ENCODE measurements at places on chromosomes 11 and 22.

DNA sequence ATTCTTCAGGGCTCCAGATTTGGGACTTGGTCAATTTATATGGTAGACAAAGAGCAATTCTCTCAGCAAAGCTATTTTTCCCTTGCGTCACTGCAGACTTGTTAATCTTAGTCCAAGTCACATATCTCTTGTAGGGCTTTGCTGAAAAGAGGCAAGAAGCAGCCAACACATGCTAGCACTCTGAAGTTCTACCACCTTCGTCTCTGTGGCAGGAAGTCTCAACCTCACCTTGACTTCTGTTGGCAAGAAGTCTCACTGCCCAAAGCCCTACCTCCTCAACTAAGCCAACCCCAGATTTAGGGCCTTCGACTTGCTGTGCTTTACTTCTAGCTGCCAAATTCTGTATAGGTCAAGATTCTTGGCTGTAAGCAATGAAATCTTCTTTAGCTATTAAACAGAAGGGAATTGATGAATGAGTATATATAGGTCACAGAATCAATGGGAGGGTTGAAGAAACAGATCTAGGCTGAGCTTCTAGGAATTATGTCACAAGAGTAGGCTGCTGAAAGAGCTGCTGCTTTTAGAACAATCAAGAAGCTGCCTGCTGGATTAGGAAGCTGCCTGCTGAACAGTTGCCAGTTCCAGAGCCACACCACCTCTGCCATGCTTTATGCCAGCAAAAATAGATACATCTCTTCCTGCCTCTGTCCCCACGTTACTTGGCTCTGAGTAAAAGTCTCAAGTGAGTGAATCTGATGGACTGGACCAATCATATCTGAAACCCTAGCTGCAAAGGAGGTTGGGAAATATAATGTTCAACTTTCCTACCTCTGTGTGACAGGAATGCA is 17.6 kb upstream of the NCR3LG1 start:
- no peak for DNase-seq

- DNase-seq: no peak
These were observed at the start of gene OSBP2 for GRCh38 chr22:30694640-30695350. OSBP2 (plus strand) TSS chr22:30694874; CDS start chr22:30694910, 36 bp downstream.

GRCh38 chr11:102926517-102926916 is 29.0 kb downstream of the MMP13 start:
- DNase-seq: no peak

- DNase-seq: no peak
These were observed 15.9 kb downstream of the SLCO2B1 start for GRCh38 chr11:75166791-75167190.

DNA sequence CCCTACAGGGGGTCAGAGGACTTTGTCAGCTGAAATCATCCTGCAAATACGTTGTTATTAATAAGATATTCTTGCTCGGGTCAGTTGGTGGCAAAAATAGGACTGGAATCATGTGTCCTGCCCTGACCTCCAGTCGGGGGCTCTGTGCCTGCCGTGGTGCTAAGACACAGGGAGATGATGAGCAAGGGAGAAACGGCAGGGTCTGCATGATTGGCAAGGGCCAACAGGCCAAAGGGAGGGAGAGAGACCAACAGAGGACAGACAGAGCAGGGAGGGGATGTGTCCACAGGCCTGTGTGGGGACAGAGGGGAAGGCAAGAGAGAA is 10.4 kb upstream of the TSKU start:
- no peak for DNase-seq

- DNase-seq: no peak
These were observed 48.8 kb downstream of the GDPD4 start for GRCh38 chr11:77252555-77253270.

DNA sequence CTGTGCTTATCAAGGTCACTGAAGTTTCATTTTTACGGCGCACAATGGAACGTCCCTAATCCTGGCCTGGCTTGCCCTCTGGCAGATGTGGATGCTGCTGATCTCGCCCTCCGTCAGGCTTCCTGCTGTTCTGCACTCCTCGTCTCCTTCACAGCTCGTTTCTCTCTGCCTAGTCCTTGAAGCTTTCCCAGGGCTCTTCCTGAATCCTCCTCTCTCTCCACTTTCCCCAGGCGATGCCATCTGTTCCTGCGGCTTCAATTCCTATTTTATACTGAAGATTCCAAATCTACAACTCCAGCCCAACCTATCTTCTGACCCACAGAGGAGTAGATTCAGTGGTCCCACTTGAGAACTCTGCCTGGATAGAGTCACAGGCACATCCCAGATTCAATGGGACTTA is 14.2 kb downstream of the SLC22A8 start:
- DNase-seq: no peak

- DNase-seq: no peak
These were observed 21.2 kb downstream of the PDE2A start for GRCh38 chr11:72652873-72653630.

GRCh38 chr22:27719535-27720227 is 81.9 kb downstream of the MN1 start:
- DNase-seq: no peak

DNA sequence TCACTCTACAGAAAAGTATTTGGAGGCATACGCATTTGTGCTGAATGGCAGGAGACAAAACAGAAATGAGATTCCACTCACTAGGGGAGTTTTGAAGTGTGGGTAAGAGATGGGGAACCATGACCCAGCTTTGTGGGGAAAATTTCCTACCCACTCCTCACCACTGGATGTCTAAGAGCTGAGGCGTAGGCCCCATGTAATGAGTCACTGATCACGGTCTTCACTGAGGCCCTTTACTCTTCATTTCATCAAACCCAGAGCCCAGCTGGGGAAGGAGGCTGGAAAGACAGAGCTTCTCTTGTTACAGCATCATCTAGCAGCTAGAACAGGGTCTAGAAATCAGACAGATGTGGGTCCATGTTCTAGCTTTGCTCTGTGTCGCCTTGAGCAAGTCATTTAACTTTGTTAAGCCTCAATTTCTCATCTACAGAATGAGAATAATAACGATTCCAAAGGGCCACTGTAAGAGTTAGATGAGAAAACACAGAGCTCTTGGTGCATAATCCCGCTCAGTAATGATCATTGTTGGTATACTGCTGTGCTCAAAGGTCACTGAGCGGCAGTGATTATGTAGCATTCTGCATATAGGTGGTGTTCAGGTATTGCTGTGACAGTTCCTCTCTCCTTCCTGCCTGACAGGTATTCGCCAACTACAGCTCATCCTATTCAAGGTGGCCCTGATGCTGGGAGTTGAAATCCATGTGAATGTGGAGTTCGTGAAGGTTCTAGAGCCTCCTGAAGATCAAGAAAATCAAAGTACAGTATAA is 97.2 kb downstream of the MICAL2 start:
- DNase-seq: no peak

- DNase-seq: no peak
These were observed 8.2 kb downstream of the AP1B1 start for GRCh38 chr22:29380032-29380781.

DNA sequence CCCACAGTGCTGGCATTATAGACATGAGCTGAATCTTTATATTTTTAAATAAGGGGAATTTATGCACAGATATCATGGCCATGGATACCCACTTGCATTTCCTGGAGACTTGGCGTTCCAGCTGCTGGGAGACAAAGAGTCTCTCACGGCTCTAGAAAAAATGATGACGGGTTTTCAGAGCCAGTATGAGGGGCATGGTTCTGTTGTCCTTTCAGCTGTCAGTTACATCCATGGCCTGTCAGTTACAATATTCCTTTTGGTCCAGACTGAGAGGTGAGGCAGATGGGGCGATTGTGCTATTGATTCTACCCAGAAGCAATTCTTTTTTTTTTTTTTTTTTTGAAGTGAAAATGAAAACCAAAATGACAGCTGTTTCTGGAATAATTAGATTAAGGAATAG is 29.7 kb downstream of the USH1C start:
- no peak for DNase-seq

DNA sequence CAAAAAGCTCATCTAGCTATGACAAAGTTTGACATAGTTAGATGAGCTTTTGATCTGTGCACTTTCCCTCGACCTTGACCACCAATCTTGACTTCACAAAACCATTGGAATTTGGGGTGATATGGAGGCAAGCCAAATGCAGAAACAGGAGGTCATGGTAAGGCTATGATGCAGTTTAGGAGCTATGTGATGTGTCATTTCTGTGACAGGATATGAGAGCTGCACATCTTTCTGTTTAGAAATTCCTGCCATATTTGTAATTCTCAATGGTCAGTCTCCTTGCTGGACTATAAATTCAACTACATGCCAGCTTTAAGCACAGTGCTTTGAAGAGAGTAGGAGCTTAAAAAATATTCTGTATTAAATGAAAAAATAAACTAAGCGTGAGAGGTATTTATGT is 12.9 kb downstream of the OR51B6 start:
- no peak for DNase-seq

DNA sequence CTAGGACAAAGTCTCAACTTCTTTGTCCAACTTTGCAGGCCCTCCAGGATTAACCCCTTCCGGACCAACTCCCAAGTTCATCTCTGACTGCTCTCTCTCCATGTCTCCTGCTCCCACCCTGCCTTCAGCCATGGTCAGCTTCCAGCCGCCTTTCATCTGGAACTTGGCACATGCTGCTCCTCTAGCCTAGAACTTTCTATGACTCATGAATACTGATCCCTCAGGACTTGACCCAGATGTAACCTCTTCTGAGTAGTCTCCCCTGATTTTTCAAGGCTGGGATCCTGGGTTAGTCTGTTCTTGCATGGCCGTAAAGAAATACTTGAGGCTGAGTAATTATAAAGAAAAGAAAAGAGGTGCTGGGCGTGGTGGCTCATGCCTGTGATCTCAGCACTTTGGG is 5.2 kb upstream of the SLC15A3 start:
- no peak for DNase-seq

GRCh38 chr11:55701429-55701828 is 39.4 kb downstream of the OR4C6 start:
- DNase-seq: no peak

DNA sequence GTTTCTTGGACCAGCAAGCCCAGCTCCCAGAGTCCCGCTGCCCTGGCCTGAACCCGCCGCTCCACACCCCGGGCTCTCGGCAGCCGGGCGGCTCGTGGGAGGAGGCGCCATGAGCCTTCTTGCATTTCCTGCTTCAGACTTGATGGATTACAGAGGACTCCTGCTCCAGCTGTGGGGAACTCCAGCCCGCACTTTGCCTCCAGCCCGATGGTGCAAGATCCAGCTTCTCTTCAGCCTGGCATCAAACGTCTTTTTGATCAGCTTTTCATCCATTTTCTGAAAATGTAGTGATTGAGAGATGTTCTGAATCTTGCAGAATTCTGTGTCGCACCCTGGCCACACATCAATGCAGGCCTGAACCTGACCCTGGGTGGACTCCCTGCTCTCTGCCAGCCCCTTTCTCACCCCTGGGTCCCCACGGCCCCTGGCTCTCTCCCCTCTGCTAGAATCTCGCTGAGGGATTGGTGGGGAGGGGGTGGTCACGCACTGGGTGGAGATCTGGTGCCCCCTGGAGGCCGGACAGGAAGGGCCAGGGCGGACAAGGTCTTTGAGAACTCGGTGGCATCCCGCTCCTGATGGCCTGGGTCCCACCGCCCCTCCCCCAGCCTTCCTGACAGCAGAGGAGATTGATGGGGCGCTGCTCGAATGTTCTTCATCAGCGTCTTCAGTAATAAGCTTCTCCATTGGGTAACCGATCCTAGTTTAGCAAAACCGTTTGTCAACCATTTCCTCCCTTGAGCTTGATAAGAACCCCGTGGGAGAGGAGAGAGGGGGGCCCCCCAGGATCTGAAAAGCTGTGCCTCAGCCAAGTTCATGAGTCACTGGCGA is 12.1 kb upstream of the NFAM1 start:
- DNase-seq: no peak

GRCh38 chr11:45920531-45921477 is 1.7 kb upstream of the LARGE2 start:
- no peak for DNase-seq

DNA sequence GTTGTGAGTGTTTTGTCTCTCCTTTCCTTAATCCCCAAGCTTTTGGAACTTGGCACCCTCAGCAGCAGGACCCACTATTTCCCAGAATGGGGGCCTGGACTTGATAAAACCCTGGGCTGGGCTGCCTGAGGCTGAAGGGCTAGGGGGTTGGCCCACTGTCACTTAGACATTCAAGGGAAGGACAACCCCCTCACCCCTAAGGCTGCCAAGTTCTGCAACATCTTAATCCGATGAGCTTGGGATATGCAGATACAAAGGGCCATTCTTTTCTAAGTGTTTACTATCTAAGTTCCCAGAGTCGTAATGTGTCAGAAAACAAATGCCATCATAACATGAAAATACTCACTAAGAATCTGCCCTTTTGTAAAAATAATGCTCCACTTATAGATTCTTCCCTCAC is 42.9 kb downstream of the IRAG1 start:
- no peak for DNase-seq

DNA sequence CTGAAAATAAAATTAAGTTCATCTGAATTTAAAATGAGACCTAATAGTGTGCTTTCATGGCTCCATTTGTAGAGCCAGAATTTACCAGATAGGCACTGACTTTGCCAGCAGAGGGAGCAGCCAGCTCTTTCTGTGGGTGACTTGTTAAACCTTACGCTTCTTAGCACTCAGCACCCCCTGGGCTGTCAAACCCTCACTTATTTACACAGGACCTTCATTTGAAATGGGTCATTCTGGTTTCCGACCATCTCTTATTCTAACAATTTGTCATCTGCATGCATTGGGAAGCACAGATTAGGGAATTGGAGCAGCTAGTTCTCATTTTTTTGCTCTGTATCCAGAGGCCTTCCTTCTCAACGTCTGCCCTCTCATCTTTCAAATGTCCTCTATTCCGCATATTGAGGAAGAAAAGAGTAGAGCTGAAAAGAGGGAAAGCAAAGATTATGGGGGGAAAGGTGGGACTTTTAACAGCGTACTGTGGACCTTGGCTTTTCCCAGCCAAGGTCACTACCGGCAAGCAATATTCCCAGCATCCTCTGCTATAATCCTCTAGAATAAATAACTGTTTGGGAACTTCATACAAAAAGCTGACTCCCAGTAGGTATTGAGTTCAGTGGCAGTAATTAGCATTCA is 3.1 kb downstream of the ASRGL1 start:
- DNase-seq: no peak

- DNase-seq: no peak
These were observed 45.4 kb upstream of the ATXN10 start for GRCh38 chr22:45626198-45626651.

DNA sequence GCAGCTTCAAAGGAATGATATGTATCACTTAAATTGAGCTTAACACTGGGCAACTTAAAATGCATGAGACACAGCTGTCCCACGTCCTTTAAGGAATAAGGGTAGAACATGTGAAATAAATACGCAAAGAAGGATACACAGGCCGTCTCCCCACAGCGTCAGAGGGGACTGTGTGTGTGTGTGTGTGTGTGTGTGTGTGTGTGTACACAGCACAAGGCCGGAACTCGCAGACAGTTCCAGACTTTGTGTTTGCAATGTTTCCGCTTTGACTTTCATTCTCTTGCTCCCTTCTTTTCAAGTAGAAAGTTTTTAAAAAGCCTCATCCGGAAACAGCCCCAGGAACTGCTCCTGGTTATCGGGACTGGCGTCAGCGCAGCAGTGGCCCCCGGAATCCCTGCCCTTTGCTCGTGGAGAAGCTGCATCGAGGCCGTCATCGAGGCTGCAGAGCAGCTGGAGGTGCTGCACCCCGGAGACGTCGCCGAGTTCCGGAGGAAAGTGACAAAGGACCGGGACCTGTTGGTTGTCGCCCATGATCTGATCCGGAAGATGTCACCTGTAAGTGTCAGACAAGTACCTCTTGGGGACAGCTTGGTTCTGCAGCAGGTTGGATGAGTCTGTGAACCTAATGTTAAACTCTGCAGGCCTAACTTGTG is 13.3 kb downstream of the FAM118A start:
- no peak for DNase-seq

Data from SIG-M5 (cell line).